ENCODE measurements at places on chromosomes 5 and 9.
A peak's percentile ranks its signal among the peaks of the same experiment; 100 is the strongest.

DNA sequence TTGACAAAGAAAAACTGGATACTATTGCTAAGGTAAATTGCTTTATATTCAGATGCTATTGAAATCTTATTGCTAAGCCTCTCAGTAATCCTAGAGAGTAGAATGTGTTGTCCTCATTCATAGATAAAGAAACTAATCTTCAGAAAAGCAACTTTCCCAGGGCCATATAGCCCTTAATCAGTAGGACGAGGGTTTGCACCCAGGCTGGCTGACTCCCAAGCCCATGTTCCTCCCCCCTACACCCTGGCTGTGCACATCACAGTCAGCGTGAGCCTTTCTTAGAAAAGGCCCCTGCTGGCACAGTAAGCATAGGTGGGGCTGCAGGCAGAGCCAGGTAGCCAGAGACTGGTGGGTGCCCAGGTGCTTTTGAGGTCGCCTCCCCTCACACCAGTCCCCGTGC, 15.8 kb upstream of the GLIPR2 start:
- DNase-seq, result no peak

- peak; percentile 29 for DNase-seq
Observed at GRCh38 chr9:5442400-5443011, 4.8 kb upstream of the PLGRKT start.

DNA sequence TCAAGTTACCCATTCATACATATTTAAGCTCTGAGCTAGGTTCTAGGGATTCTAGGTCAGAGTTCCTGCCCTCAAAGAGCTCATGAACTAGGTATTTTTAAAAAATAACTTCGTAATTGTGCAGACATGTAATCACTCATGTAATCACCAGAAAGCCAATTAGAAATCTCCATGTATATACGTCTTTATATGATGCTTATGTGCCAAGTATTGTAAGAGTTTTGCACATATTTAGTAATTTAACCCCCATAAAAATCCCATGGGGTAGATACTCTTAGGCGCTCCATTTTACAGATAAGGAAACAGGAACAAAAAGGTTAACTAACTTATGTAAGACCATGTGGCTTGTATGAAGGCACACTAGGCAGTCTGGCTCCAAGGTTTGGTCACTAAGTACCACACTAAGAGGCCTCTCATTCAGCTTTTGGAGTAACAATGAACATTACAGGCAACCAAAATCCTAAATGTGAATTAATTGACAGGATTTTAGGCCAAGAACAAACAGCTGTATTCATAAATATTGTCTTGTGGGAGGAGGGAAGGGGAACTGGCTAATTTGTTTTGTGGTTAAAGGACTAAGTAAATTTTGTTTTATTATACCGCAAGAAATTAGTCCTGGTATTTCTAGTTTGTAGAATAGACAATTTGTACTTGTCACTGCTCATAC, 1.7 kb upstream of the OTULINL start:
- DNase-seq, result no peak

- DNase-seq, result no peak
Observed at GRCh38 chr9:219670-220365, 5.2 kb downstream of the DOCK8 start.

GRCh38 chr9:104090578-104090977, 3.5 kb upstream of the SMC2 start:
- DNase-seq, result no peak

- DNase-seq, result no peak
Observed at GRCh38 chr5:147446523-147446922, 63.3 kb downstream of the DPYSL3 start.

Measured in activated naive CD8-positive, alpha-beta T cell treated with anti-CD3 and anti-CD28 coated beads for 36 hours (primary cell).